ENCODE measurements at places on chromosomes 6 and 20.

DNA sequence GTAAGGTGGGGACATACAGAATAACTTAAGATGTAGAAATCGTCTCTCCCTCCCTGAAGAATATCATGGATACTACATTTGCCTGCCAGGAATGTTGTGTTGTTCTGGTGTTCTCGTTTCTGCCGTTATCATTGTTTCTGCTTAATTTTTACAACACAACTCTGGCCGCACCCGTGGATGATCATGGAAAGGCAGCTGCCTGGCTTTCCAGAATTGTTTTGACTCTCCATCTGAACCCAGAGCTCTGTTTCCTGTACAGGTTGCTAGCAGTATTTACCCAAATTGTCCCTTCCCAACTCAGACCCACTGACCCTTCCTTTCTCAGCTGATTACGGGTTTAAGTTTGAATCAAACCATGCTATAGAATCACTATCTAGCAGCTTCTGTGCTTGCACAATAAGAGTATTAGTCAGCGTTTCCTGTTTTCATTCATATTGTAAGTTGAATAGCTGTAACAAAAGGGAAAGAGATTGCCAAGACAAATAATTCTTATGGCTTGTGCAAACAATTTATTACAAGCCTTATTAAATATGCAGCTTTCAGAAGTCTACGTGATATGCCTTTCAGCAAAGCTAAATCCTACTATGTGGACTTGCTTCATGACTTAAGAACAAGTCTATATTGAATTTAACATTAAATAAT, 139.0 kb downstream of the MTHFD1L start:
- peak; percentile 59 for DNase-seq

DNA sequence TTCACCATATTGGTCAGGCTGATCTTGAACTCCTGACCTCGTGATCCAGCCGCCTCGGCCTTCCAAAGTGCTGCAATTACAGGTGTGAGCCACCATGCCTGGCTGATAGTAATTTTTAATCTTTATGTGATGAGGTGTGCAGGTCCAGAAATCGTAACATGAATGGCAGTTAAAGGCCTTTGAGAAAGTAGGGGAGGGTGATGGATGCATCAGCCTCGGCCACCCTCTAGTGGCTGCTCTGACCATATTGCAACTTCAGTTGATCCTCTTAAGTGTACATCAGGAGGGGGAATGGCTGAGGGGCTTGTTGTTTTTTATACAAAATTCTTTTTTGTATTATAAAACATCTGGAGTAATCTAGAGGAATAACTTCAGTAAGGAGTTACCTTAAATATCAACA, 193.0 kb downstream of the ZFAND3 start:
- no peak for DNase-seq

GRCh38 chr6:170101281-170102035, 189.4 kb downstream of the DLL1 start:
- no peak for DNase-seq

DNA sequence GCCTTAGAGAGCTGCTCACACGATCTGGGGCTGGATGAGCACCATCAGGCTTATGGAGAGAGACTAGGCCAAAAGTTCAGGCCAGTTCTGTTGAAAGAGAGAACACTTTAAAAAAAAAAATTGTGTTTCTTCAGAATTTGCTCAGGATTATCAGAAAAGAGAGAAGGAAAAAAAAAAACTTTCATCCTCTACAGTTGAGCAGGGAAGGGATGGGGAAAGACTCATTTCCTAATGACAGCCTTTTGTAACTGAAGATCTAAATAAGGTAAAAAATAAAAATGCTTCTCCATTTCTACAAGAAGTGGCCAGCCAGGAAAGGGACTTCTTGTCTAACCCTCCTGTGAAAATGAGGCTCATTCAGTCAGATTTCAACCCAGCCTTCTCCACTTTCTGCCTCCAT, 134.8 kb downstream of the LY86 start:
- DNase-seq: no peak

DNA sequence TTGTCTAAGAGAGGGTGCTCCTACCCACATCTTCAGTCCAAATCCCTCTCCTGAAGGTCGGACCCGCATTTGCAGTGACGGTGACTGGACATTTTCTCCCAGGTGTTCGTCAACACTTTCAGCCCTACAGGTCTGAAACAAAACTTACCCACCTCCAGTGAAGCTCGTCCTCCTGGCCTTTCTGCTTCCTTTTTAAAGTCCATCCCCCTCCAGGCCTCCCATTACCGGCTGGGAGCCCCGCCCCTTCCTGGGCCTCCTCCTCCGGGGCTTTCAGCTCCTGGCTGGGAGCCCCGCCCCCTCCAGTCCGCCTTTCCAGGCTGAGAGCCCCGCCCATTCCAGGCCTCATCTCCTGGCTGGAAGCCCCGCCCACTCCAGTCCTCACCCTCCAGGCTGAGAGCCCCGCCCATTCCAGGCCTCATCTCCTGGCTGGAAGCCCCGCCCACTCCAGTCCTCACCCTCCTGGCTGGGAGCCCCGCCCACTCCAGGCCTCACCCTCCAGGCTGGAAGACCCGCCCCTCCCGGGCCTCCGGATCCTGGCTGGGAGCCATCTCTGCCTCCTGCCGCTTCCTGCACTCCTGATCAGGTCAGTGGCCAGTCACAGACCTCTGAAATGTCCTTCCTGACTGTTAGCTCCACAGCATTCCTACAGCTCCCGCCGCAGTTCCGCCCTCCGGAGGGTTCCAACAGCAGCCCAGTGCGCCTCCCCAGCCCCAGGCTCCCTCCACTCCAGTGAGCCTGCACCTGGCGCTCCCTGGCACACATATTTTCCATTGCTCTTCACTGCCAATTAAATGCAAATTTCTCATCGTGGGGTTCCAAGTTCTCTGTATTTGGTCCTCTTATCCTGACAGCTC, 98.5 kb downstream of the LY86 start:
- DNase-seq: no peak

DNA sequence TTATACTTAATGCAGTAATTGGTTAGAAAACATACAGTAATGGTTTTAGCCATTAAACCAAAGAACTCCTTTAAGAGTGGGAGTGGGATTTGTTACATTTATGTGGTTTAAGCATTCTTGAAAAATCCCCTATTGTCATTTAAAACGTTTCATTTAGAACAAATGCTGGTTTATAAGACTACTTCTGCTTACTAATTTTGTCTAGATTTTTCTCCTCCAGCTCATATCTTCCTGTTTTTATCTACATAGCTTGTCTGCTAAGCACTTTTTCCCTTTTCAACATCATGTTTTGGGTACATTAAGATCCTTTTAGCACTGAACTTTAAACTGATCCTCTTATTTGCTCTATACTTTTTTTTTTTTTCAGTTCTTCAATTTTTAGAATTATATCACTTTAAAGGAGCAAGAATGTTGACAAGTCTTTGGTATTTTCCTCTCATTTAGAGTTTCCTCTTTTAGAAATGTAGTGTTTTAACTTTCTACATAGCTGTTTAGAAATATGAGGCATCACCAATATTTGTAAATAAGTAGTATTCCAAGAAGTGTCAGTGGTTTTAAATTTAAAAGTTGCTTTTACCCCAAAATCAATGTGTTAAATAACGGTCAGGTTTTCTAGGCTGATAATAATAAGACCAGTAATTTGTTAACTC, 80.9 kb downstream of the SESN1 start:
- no peak for DNase-seq

DNA sequence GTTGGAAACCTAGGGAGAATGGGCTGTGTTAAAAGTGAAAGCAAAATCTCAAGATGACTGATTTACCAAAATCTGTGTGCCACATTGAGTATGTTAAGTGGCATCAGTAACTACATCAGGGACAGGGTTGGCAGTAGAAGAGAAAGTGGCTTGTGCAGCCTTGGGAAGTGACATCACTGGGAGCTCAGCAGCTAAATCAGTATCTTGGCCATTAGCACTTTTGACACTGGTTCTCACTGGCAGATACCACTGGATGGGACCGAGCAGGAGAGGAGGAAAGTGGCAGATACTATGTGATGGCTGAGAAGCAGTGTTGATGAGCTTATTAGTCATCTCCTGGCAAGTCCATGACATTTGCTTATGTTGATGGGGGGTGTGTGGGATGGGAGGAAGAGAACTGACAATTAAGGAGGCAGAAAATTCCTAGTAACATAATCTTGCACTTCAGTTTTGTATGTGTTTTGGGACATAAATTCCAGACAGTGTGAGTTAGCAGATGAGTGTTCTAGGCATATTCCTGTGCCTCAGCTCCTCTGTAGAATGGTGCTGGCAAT, 322.2 kb downstream of the SOX4 start:
- DNase-seq: peak; percentile 12

All from HFF-Myc (cell line).